ENCODE measurements at places on chromosomes 12 and 14.
A peak's percentile ranks its signal among the peaks of the same experiment; 100 is the strongest.

- no peak for DNase-seq
These were observed 6.7 kb upstream of the SERPINA6 start for GRCh38 chr14:94329857-94330256.

DNA sequence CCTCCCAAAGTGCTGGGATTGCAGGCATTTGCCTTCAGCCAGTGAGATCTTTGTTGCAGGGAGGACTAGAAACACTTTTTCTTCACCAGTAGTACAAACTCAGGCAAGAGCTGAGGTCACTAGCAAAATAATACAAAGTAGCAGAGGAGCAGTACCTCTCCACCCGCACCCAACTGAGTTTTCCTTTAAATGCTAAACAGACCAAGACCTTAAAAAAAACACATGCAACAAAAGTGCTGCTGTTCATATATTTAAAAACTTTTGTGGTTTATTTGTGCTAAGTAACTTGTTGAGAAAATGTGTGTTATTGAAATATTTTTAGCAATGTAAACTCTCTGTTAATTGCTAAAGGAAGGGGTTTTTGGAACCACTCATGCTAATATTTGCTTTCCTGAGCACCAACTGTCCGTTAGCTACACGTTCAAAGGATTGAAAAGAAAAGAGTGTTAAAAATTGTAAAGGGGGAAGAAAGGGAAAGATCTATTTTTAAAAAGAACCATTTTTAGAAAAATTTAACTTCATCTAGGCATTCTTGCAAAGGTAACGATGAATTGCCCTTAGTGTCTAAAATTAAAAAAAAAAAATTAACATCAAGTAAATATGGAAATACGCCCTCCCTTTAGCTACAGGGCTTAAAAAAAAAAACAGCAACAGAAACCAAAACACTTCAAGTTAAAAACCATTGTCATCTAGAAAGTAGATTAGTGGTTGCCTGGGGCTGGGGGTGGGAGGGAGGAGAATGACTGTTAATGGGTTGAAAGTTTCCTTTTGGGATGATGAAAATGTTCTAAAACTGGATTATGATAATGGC, 114.0 kb upstream of the KRAS start:
- DNase-seq: no peak

- no peak for DNase-seq
These were observed 51.3 kb downstream of the AMN start for GRCh38 chr14:102973706-102974285.

DNA sequence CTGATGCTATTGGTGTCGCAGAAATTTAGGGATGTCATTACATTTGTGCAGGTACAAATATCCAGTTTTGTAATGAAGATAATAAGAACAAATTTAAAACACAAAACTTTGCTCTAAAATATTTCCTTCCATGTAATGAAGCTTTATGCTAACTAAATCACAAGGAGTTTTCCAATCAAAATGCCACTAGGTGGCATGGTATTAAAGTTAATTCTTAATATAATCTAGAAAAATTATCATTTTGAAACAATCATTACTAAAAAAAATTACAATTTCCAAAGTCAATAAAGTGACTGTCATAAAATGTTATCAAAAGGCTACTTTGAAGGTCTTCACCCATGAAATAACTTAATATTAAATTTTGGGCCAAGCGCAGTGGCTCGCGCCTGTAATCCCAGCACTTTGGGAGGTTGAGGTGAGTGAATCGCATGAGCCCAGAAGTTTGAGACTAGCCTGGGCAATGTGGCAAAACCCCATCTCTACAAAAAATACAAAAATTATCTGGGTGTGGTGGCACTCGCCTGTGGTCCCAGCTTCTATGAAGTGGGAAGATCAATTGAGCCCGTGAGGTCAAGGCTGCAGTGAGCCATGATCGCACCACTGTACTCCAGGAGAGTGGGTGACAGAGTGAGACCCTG, 77.4 kb downstream of the KIF21A start:
- no peak for DNase-seq

DNA sequence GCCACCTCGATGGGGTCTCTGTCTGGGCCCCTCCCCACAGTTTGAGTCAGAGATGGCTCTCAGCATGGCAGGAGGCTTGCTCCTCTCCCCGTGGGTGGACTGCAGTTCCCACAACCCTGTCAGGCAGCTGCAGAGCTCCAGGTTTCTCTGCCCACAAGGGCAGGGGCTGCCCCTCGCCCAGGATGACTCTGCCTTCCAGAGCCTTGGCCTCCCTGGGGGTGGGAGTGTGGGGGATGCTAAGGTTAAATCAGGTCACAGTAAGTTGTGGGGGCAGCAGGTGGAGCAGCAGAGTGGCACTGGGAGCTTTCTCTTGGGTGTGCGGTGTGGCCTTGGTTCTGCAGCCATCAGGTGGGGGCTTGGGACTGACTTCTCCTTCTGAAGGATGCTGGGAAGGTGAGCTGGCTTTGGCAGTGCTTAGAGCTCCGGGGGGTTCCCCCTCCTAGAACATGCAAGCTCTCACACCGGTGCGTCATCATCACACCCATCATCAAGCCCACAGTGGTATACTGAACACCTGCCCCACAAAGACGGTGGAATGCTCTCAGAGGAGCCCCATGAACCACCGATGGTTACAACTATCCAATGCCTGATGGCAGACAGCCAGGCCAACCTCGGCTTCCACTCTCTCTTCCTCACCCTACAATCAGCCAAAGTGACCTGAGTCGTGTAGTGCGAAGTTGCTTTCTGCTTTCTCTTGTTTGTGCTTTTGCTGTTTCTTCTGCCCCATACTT, 39.7 kb downstream of the ERH start:
- DNase-seq: no peak

- no peak for DNase-seq
These were observed 164.7 kb downstream of the SSPN start for GRCh38 chr12:26360062-26360461.

- no peak for DNase-seq
These were observed 17.5 kb downstream of the TRHDE start for GRCh38 chr12:72289633-72290032.

- DNase-seq: peak; percentile 87
These were observed 45.8 kb upstream of the TMED10 start for GRCh38 chr14:75222208-75222701.

DNA sequence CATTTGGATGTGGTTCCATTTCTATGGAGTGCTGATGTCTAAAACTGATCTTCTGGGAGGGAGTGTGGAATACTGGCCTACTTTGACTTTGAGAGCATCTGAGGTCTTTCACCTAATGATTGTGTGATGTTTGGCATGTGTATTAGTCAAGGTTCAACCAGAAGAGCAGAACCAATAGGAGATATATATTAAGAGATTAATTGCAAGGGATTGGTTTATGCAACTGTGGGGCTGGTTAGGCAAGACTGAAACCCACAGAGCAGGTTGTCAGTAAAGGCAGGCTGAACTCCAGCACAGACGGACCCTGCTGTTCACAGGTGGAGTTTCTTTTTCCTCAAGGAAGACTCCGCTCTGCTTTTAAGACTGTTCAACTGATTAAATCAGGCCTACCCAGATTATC, 11.6 kb downstream of the BMAL2 start:
- DNase-seq: no peak

GRCh38 chr12:27208414-27208750, 35.7 kb upstream of the STK38L start:
- DNase-seq: no peak

DNA sequence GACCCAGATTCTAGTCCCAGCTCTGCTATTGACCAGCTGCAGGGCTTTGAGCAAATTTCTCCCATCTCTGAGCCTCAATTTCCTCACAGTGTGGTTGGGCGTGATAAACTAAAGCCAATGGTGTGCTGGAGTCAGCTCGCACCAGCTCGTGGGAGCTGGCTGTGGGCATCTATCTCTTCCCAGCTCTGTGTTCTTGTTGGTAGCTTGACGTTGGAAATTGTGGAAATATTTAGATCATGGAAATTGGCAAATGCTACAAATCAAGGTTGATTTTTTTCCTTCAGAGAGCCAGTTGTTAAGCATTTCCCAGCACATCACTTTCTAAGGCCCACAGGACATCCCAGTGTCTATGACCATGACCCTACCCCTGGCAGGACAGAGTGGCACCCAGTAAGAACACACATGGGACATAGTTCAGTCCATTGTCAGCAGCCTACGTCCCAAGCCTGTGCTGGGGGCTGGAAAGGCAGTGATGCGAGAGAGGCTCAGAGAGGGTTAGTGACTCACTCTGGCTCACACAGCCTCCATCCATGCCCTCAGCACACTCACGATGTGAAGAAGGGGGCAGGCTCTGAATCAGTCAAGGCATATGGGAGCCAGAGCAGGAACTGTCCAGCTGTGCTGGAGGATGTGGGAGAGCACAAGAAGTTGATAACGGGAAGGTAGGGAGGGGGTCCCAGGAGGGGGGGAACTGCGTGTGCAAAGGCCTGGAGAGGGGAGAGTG, 77.6 kb downstream of the LGMN start:
- no peak for DNase-seq

DNA sequence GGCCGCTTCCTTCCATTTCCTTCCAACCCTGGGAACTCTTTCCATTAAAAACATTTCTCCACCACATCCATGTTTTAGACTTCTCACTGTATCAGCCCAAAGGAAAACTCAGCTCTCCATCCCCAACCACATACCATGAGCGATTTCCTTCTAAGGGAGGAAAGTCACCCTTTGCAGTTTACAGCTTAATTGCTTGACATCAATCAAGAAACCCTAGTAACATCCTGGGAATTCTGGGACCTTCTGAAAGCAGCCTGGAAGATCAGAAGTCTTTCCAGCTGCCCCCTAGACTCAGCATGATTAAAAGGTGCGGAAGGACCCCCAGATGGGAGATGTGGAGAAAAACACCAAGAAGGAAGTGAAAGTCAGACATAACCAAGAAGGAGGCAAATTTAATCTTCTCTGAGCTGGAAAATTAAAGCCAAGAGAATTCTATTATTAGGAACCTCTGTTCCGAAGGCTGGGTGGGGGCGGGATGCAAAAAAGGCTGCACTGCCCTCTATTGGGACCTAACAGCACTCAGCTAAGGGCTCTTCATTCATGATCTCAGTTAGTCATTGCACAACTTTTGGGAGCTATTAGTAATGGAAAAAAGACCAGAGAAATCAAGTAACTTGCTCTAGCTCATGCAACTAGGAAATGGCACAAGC, 73.3 kb upstream of the PLXNC1 start:
- DNase-seq: peak; percentile 97

- peak; percentile 34 for DNase-seq
These were observed 50.2 kb downstream of the SETD3 start for GRCh38 chr14:99430491-99430890.

DNA sequence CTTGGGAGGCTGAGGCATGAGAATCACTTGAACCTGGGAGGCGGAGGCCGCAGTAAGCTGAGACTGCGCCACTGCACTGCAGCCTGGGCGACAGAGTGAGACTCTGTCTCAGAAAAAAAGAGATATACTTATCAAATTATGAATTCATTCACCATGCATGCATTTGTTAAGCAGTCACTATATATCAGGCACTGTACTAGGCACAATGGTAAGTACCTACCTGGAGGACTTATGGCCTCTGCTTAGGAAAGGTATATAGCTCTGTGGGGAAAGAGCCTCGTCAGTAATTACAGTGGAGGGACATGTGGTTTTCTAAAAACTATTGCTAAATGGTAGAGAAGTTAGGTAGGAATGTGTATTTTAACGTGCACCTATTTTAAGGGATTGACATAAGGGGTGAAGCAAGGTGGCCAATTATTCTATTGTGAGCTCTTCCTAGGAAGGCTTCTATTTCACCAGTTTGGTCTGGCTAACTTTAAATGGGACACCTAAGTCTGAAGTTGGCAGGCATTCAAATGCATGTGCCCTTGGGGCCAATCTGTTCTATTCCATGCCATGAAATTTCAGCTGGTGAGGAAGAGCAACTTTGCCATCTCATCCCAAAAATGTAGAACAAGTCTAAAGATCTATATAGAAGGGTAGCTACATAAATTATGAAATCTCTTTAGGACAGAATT, 15.0 kb downstream of the TCP11L2 start:
- DNase-seq: no peak

GRCh38 chr14:61535032-61535431, 160.3 kb upstream of the HIF1A start:
- DNase-seq: no peak

DNA sequence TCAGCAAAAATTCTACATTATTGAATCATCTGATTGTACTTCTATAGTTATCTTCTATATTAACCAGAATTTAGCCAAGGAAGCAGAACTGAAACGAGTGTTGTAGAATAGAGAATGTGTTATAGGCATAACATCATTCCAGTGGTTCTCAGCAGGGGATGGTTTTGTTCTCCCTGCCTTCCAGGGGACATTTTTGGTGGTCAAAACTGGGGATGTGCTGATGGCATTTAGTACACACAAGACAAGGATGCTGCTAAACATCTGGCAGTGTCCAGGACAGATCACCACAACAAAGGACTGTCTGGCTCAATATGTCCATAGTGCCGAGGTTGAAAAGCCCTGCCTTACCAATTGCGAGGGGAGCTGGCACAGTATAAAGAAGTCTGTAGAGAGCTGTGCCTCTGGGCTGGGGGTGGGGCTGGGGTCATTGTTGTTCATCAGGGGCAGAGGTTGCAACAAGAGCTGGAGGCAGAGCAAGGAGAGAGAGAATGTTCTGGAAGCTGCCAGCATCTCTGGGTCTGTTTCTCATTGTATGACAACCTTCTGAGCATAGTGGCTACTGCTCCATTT, 1472.8 kb downstream of the AACS start:
- no peak for DNase-seq

DNA sequence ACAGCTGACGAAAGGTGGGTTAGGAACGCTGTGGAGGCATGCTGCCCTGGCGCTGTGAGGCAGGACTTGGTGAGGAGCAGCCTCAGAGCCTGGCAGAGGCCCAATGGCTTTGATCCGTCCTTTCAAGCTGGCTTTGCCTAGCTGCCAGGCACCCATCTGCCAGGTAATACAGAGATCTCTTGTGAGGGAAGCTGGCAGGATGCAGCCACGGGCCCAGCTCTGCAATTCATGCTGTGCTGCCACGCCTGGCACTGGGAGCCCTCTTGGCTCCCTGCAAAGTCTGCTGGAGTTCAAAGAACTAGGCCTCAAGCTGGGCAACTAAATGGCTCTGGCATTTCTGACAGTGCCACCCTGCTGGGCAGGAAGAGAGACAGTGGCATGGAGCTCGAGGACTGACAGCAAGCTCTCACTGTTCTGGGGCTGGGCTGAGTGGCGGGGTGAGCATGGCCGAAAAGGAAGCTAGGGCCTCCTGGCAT, 18.7 kb downstream of the IQSEC3 start:
- DNase-seq: no peak

DNA sequence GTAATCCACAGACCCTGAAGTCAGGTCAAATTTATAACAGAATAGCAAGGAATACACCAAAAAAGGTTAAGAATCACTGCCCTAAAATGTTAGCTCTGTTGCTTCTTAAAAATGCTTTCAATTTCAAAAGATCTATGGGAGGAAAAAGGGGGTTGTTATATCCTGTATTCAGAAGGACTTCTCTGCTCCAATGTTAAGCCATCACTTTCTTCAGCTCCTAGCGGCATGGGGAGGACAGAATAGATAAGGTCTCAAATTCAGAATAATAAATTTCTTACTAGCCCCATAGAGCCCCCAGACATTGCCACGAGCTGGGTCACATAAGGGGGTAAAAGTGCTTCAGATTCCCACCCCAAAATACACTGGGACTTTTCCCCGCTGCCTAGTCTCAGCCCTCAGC, 49.8 kb downstream of the CPM start:
- DNase-seq: no peak

All from cardiac muscle cell (in vitro differentiated cells and primary cell).